ENCODE measurements at places on chromosomes 13 and 19.

GRCh38 chr13:60148918-60149317 is 14.8 kb downstream of the DIAPH3 start:
- DNase-seq = no peak

GRCh38 chr19:30743011-30743410 is 370.8 kb downstream of the ZNF536 start:
- DNase-seq = no peak

- no peak for DNase-seq
These were observed 1187.7 kb upstream of the PCDH9 start for GRCh38 chr13:68417801-68418200.

DNA sequence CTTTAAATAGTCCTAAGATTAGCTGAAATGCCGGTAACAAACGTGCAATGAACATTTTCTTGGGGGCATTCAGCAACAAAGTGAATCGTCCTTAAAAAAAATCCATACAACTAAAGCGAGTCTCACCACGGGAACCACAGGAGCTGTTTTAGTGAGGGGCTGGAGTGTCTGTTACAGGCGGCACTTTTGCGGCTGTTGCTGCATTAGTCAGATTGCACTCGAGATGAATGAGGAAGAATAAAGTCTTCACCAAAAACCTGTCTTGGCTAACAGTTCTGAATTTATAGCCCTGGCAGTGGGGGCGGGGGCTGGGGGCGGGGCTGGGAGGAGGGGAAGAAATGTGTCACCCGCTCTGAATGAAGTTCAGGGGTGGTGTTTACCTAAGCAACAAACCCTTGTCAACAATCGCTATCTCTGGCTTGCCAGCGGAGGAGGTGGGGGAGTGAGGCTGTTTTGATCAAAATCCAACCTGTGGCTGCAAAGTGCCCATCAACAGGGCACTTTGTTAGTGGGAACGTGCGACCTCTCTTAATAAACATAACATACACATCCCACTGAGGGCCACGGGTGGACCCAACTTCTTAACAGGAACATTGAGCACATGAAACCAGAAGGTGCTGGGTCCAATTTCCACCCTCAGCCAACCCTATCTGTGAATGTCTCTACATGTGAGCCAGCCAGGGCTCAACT is 44.5 kb downstream of the RFX2 start:
- peak; percentile 42 for DNase-seq

DNA sequence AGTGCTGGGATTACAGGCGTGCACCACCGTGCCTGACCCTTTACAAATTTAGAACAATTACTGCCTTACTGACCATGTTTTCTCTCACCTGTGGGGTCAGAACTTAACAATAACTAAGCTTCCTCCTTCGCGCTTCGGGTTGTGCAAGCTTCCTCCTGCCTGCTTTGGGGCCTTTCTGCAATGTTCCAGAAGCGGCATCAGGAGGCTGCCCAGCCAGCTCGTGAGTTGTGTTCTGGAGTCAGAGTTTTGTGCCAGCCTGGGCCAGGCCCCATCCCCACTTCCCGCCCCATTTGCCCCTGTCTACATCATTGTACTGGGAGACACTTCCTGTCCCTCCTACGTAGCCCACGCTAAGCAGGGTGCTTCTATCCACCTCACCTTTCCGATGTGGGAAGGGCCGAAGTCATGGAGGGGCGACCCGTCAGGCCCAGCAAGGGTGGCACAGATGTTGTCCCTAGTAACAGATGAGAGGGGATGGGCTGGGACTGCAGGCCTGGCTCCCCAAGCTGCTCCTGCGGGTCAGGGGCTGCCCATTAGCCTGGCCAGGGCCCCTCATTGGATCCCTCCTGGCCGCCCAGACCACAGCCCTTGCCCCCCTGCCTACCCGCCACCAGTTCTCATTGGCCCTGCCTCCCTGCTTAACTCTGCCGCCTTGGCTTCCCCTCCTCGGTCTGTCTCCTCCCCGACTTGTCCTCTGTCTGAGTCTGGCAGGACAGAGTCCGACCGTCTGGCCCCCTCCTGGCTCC is 13.4 kb downstream of the UHRF1 start:
- DNase-seq = no peak

- DNase-seq = no peak
These were observed 96.6 kb downstream of the TEX26 start for GRCh38 chr13:31029102-31029501.

DNA sequence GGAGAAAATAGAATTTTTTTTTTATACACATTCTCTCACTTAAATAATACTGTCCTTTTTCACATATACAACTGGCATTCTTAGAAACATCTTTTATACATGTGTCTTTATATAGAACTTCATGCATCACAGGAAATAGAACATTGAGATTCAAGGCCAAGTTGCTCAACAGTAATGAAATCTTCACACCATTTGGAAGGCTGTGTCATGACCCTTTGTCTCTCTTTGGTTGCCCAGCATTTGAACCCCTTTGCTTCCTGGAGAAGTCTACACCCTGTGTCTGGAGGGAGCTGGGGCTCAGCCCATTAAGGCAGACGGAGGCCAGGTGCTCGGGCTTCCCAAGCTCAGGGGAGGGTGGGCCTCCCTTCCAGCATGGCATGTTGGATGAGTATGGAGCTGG is 41.1 kb downstream of the B3GLCT start:
- DNase-seq = no peak

- no peak for DNase-seq
These were observed 572 bp downstream of the UCHL3 start for GRCh38 chr13:75550159-75550567.

DNA sequence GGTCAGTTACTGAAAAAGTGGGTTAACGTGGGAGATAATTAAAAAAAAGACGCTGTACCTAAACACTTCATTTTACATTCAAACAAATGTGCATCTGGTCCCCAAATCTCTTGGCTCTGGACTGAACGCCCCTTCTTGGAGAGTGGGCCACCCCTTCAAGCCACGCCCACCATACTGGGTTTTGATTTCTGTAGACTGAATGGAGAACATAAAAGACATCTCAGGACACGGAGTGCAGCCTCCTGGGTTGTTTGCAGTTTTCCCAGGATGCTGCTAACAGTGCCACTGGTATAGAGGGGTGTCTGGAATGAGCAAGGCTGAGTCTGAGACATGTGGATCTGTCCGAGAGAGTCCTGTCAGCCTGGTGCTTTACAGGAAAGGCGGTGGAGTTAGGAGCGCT is 10.6 kb downstream of the TFDP1 start:
- no peak for DNase-seq

DNA sequence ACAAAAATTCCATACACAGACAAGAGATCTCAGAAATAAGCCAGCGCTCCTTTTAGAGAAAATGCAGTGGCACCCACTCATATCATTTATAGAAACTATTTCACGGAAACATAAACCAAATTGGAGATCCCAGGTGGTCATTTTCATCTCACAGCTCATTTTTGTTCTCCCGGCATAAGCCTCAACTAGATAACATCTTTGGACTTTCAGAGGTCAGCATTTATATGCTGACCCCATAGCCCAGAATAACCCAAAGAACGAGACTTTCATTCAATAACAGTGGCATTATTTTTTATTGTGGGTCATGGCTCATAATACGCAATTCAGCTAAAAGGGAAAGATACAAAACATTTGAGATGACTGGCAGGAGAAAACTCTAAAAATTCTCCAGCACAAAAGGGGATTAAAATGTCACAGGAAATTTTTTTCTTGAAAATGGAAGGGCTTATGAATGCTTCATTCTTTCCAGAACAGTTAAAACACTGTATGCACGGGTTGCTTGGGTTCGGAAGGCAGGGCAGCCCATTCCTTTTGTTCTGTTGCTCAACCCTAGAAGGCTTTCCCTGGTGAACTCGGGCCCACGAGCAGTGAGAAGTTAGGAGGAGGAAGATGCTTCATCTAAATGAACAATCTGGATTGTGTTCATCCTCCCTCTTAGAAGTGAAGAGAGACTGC is 24.0 kb downstream of the STARD13 start:
- DNase-seq = no peak

DNA sequence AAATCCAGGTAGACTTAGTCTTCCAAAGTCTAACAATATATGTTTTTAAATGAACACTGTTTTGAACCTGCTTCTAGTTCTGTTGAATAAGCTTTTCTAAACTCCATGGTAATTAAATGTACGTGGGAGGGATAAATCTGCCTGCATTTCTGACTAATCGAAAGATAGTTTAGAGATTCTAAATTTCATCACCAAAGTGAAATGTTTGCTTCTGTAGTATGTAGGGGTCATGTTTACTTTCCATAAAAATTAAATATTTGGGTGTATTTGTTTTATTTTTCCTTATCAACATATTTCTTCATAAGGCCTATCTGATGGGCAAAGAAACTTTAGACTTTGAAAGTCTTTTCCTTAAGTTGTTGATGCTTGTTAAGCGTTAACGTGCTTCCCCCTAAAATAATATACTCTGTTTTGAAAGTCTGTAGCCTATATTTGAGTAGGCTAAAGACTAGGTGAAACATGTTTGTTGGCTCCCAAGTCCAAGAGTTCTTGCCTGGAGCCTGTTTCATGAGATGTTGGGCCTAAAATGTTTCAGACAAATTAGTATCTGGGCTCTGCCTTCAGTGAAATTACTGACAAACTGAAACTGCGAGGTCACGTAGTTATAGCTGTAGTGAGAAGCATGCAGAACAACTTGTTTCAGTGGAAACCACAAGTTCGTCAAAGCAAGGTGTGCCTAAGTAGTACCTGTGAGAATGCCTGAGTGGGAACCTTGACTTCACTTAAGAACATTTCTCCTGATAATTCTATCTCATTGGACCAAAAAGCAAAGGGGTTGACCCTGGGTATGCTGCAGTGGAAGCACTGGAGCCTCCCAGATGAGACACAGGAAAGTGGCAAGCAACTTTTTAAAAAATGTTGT is 126.2 kb downstream of the LMO7 start:
- no peak for DNase-seq

GRCh38 chr19:29045679-29046254 is 167.2 kb downstream of the UQCRFS1 start:
- no peak for DNase-seq

All from activated CD8-positive, alpha-beta memory T cell treated with anti-CD3 and anti-CD28 coated beads for 1 hour (primary cell).